T-cell (primary cell): ENCODE measurements at places on chromosomes 11 and 22.

DNA sequence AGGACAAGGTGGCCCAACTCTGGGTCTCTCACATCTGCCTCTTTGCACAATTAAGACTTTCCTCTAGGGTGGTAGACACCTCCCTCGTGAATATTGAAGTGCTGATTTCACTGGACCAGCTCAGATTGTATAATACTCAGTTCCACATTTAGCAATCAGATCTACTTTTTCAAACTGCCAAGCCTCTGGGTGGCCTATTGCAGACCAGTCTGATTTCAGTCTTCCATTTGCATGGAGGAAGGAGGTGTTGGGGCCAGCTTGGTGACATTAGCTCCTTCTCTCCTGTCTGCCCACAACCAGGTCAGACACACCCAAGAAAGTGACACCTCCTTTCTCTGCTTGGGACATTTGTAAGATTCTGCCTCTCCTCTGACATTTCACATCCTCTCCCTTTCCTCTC, 78.2 kb downstream of the PPFIBP2 start:
- no peak for DNase-seq

DNA sequence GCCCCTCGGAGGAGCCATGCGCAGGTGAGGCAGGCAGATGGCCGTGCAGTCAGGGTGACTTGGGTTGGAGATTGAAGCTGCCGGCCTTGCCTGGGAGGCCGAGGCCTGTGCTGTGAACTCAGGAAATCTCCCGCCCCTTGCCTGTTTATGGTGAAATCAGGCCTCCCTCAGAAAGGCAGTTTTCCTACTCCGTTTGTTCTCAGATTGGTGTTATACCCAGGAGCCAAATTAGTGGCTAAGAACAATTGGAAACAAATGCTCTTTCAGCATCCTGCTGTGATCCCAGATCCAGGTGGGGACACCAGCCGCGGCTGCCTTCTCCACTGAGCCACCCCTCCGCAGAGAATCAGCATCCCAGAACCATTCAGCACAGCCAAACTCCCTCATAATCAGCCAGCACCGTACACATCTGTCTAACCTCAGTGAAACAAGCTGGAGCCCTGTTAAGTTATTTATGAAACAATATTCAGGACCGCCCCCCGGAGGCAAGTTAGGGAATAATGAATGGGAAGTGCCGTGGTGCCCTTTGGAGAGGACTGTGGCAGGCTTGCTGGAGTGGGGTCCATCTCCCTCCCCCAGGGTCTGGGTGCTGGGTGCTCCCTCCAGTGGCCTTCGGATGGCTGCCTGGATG, 60.0 kb downstream of the PKNOX2 start:
- DNase-seq, result no peak

DNA sequence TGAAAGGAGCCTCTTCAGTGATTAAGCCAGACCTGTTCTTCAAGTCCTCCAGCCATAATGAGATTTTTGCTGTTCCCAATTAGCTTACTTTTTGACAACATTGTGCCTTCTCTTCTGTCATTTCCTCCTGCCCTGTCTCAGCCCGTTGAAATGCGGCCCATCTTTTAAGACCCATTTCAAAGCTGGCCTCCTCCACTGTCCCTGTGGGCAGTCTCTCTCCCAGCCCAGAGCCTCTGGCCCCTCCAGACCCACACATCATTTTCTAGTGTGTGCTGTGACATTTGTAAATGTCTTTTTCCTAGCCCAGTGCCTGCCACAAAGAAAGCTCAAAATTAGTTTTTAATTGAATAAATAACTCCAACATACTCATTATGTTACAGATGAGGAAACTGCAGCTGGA, 70.9 kb downstream of the BUD13 start:
- DNase-seq, result no peak

DNA sequence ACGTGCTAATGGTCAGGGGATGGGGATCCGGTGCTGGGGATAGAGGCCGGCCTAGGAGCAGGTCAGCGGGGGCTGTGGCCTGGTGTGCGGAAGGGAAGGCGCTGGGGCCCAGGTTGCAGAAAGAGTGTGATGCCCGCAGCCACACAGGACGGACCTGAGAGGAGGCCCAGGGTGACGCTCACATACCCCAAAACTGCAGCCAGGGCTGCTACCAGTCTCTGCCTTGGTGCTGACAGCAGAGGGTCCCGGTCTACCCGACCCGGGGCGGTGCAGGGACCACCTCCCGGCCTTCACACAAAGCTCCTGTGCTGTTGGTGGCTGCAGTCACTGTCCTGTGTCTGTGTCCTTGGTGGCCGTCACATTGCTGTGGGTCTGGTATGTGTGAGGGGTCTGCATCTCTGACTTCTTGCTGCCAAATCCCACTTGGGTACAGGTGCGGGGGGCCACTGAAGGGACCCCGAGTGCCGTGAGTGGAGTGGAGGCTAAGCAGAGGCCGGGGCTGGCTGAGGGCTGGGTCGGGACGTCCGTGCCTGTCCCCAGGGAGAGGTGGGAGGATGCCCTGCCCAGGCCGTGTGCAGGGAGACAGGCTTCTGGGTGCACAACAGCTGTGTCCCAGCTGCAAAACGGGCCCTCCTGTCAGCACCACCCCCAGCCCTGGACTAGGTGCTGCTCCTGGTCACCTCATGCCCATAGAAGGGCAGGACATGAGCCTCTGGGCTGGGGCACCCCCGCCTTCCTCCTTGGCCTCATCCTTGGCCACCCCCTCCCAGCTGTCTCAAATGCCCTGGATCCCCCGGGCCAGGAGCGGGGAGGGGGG, 1.5 kb downstream of the LSP1 start:
- DNase-seq, result no peak

DNA sequence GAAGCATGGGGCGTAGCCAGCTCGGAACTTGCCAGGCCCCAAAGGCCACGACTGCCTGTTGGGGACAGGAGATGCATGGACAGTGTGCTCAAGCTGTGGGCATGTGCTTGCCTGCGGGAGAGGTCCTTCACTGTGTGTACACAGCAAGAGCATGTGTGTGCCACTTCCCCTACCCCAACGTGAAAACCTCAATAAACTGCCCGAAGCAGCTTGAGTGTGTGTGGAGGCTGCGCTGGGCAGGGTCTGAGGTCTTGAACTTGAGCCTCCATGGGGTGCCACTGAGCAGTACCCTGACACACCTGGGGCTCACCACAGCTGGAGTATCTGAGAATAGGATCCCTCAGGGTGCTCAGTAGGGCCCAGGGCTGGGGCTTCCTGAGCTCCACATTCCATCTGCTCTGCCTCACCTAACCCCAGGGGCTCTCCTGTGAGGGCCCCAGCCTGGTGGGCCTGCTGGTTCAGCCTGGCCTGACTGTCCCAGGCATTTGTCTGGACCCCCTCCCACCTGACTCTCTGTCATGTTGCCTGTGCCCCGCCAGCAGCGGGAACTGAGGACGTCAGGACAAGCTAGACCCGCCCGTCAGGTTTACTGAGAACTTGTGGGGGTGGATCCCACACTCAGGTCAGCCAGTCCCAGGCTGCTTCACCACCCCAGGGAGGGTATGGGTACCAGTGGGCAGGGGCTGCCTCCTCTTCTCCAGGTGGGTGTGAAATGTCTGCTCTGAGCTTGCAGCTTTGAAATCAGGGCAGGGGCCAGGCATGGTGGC, 3.2 kb downstream of the RASSF7 start:
- no peak for DNase-seq

- no peak for DNase-seq
Measured at GRCh38 chr11:61334434-61335354, 1.7 kb downstream of the TKFC start.

GRCh38 chr11:79018371-79018849, 422.4 kb downstream of the TENM4 start:
- DNase-seq, result no peak

DNA sequence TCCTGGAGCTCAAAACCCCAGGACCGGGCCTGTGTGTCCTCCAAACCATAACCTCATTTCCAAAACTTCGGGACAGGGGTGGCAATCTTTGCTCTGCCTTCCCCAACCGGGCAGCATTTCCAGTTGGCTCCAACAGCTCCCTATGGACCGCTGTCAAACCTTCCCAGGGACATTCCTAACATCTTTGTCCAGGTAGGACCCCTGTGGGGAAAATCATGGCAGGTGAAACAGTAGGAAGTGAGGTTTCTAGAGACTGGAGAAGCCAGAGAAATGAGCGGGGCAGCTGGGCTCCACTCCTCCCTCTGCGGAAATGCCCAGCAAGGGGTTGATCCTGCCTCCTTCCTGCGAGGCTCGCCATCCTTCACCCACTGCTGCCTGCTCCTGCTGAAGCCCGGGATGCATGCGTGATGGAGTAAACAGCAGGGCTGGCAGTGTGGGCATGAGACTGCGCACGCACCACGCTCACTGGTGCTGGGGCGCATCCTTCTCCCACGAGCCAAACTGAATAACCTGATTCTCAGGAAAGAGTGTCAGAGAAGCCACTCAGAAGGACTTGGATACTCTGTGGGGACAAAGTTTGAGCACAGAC, 136.4 kb downstream of the BUD13 start:
- no peak for DNase-seq

DNA sequence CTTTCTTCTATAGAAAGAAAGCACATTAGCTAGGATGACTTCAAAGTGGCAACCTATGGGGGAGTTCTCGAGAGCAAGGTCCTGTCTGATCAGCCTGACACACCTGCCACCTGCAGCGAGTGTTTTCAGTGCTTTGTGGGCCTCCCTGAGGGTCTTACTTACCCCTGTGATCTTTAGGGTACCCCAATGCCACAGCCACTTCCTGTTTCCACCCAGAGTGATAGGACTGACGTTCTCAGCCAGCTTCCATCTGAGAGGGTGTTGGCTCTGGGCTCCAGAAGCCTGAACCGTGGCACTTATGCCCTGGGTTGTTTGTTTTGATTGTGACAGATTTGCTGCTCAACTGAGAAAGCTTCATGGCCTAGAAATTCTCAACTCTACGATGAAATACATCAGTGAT, 21.7 kb upstream of the ANKK1 start:
- DNase-seq, result no peak

DNA sequence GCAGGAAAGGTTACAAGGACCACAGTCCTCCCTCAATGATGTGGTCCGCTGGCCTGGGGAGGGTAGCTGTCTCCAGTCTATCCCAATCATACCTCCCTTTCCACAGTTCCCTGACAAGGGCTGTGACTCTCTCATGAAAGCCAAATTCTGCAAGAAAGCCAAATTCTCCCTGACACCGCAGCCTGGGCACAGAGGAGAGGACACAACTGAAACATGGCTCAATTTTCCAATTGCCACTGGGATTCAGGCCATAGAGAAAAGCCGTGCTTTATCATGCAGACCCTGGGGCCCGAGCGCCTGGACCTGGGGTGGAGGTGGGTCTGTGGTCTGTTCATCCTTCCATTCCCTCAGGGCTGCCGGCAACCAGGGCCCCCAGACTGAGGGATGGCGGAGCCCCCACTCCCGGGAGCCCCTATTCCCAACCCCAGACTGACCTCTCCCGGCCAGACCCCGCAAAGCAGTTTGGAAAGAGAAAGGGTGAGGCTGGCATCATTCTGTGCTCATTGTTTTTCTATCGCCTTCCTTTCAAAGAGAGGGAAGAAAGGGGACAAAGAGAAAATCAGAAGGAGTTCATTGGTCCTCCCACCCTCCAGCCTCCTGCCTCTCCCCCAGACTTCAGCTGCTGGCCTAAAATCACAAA, 239.5 kb downstream of the BUD13 start:
- DNase-seq, result no peak

DNA sequence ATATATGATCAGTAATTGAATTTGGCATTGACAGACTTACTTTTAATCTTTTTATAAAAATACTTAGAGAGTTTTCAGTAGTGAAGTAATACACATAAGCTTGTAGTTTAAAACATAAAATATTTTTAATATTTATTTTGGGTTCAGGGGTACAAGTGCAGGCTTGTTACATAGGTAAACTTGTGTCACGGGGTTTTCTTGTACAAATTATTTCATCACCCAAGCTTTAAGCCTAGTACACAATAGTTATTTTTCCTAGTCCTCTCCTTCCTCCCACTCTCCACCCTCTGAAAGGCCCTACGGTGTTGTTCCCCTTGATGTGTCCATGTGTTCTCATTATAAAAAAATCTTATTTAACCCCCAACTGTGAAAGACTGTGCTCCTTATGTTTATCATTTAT, 1397.8 kb upstream of the RAG2 start:
- DNase-seq, result no peak

- no peak for DNase-seq
Measured at GRCh38 chr11:104898685-104899013, 389 bp upstream of the CASP12 start.

DNA sequence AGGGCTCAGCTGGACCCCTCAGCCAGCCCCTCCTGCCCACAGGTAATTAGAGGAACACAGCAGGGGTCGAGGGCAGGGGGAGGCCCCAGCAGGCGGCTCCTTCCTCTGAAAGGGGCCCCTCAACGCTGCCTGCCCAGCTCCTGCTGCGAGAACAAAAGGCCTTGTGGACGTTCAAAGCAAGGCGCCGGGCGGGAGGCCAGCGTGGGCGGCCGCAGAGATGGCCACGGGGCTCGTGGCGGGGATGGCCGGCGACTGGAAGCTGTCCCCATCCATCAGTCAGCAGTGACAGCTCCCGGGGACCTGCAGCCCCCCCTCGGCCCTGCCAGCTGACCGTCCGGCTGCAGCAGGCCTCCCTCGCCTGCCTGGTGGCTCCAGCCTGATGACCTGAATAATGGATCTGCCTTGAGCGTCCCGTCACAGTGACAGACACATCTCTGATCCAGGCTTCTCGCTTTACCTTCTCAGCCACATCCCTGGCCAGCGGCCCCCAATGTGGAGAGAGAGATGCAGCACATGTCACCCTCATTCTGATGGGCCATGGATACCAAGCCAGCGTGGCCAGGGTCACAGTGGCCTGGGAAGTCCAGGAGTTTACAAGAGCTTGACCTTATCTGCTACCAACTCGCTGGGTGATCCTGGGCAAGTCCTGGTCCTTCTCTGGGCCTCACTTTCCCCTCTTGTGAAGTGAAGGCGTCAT, 159.3 kb downstream of the MN1 start:
- DNase-seq, result no peak

- no peak for DNase-seq
Measured at GRCh38 chr11:119322360-119322739, 5.4 kb upstream of the MCAM start.

- DNase-seq, result no peak
Measured at GRCh38 chr11:66004186-66004585, 1.9 kb downstream of the BANF1 start.

DNA sequence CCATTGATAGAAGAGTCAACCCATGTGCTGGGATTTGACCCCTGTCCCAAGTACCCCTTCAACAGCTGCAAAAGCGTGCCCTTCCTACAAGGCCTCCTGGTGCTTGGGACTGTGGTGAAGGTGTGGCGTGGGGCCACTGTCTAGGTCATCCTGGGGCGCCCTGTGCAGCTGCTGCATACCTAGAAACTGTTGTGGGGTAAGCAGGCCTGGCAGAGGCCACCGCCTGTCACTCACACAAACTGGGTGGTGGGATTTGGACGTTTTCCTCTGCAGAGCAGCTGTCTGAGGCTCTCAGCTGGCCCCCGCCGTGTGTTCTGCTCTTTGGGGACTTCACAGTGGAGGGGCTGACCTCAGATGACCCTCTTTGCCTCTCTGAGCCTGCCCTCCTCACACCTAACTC, 69.7 kb downstream of the SCN3B start:
- no peak for DNase-seq

GRCh38 chr11:65719871-65720210, 757 bp downstream of the RNASEH2C start:
- no peak for DNase-seq

DNA sequence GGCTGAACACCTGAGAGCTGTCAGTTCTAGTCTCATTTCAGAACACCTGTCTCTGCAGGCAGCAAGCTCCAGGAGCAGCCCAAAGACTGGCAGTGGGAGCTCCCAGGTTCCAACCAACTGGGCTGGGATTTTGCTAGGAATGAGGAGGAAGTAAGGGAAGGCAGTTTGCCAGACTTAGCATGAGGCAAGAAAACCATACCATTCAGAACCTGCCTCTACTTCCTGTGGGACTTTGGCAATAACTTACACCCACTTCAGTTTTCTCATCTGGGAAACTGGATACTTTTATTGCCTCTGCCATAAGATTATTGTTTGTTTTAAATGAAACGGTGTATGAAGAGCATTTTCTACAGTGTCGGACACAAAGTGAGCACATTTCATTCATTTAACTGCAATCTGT, 363.7 kb upstream of the ISX start:
- no peak for DNase-seq
